ENCODE measurements at places on chromosomes 13 and 19.

DNA sequence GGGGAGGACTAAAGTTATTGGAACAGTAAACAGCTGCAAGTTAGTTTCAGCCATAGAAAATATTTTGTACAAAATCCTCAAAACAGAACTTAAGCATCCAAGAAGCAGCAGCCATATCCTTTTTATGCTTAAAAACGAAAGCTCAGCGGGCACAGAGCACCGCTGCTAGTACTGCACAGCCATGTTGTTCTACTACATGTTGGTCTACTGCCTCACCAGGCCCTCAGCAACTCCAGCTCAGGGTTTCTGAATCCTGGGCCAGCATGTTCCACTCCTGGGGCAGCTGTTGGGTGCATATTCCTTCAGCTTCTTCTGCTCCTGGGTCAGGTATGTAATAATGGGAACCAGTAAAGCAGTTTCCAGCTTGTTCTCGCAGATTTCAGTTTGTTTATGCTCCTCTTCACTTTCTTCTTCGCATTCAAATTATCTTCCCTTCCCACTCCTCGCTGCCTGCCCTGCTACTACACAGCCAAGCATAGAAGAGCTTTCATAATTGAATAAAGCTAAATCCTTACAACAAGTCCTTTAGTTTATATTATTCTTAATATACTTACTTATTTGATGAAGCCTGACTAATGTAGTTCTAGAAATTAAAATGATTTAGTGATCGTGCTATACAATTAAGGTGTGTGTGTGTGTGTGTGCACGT lies 820.5 kb upstream of the ATXN8OS start:
- DNase-seq, result peak; percentile 9

GRCh38 chr19:19119325-19120237 lies 18.7 kb downstream of the TMEM161A start:
- DNase-seq, result no peak

- DNase-seq, result peak; percentile 14
These were observed 394.3 kb downstream of the FOXO1 start for GRCh38 chr13:40271931-40272775.

DNA sequence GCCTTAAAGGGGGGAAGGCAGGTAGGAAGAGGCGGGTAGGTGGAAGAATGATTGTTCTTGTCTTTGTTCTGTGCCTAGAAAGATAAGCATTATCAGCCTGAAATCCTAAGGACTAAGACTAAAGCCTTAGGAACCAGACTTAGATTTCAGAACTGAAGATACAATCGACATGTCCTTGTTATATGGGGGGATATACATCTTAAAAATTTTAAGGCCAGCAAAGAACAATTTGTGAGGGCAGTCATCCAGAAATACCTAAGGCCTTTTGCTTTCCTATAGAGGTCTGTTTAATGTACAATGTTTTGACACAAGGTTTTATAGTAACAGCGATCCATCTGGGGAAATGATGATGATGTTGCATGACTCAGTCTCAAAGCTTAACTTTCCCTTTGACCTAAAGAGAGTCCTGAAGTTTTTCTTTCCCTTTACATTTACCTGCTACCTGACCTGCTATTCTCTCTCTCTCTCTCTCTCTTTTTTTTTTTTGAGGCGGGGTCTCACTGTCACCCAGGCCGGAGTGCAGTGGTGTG lies 20.2 kb upstream of the CEACAM6 start:
- DNase-seq, result no peak

DNA sequence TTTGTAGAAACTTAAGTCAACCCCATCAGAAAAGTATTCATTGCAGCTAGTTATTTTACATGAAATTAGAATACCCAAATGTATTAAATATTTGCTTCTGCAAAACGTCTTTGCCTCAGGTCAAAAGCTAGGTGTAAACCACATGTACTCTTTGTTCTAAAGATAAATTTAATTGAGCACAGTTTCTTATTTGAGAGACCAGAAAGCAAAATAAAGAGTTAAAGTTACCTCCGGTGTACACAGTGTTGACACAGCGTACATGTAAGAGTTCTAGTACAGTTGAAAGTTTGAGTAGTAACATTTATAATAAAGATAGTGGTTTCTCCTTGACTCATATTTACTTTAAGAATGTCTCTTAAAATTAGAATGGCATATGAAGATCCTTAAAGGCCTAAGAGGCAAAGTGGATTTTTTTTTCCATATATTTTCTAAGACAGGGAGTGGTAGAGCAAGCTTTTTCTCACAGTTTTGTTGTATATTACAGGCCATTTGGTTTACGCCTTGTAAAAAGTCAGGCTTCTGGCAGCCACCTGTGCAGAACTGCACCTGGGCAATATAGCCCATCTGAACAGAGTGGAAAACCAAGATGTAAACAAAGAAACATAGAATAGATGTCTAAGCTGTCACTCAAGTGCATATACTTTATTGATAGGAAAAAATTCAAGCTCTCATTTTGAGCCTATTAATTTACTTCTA lies 2.9 kb downstream of the LRCH1 start:
- no peak for DNase-seq

DNA sequence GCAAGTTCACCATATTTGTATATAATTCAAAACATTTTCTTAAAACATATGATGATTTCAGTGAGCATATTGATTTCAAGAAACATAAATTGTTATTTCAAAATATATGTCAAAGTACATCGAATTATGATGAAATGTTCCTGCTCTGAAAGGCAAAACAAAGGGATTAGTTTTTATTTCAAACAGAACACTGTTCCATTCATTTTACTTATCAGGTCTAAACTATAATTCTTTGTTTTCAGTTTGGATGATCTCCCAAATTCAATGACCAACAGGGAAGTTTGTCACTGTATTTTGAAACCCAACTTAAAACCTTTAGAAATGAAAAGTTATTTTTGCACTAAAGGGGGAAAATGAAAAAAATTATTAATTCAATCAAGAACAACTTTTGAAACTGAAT lies 610.2 kb downstream of the SLITRK1 start:
- no peak for DNase-seq

GRCh38 chr13:76874479-76874878 lies 11.7 kb downstream of the KCTD12 start:
- no peak for DNase-seq

GRCh38 chr13:57409656-57410055 lies 221.9 kb upstream of the PCDH17 start:
- no peak for DNase-seq

- DNase-seq, result no peak
These were observed 31.0 kb downstream of the CILP2 start for GRCh38 chr19:19568802-19569756.

- DNase-seq, result no peak
These were observed 551.2 kb downstream of the EFNB2 start for GRCh38 chr13:105984236-105984635.

DNA sequence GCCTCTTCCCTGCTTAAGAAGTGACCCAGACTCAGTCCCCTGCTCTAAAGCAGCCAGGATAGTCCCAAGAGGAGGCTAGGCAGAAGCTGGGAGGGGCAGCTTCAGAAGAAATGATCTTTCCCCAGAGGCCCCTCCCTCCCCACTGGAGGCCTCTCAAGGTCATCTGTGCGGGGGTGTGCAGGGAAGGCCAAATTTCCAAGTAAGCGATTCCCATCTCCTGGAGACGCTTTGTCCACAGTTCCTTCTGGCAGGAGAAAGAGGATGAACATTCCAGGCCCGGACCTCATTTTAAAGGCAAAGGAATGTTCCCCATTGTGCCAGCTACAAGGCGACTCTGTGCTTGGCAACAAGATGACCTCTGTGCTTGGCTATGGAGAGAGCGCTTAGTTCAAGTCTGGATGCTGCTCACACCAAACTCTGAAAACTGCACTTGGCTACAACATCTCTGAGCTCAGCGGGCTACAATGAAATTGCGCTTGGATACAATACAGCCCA lies 23.5 kb downstream of the COL5A3 start:
- DNase-seq, result no peak

DNA sequence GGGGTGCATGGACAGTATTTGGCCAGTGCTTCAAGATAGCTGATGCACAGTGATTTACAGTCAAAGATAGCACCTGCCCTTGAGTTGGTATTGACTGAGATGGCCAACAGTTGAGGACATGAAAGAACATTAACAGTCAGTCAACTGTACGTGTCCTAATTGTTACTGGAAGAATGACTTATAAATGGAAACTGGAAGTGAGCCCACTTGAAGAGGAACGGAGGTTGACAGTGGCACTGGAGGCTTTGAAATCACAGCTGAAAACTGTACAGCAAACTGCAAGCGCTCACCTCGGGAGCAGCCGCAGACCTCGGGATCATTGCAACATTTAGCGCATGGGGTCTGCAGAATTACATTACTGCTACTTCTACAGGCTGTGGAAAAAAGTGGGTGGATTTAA lies 77.1 kb downstream of the GGACT start:
- no peak for DNase-seq

DNA sequence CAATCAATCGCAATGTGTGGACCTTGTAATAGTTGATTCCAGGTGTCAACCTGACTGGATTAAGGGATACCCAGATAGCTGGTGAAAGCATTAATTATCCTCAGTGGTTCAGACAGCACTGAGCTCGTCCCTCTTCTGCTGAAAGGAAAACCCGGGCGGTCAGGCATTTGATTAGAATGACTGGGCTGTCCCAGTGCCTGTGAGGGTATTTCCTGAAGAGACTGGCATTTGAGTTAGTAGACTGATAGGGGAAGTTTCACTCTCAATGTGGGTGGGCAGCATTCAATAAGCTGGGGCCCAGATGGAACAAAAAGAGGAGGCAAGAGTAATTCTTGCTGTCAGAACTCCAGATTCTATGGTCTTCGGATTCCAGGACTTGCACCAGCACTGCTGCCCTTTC lies 31.9 kb downstream of the KPNA3 start:
- DNase-seq, result no peak

GRCh38 chr13:32642858-32643257 lies 56.6 kb downstream of the PDS5B start:
- no peak for DNase-seq

DNA sequence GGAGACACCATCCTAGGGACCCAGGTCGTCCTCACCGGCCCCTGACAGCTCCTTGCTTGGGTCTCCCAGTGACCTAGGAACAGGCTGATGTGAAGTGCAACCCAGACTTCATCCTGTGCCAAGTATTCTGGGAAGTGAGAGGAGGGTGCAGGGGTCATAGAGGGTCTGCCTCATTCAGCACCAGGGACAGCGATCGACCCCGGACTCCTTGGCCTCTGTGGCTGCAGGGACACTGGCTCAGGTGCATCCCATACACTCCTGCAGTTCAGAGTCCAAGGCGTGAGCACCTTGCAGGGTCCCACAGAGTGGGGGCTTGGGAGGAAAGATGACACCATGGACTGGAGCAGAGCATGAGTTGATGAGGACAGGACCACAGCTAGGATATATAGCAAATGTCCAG lies 10.0 kb upstream of the OR10H2 start:
- no peak for DNase-seq

DNA sequence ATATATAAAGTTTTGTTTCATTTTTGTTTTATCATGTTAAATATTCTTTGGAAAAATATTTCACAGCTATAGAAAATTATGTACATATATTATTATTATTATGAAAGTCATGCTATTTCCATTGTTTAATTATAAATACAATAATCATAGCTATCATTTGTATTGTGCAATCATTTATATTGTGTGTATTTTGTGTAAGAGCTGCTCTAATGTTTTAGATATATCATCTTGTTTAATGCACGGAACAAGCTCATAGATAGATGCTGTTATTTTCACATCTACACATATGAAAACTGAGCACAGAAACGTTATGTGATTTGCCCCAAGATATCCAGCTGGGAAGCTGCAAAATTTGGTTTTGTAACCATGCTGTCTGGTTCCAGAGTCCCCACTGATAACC lies 111.6 kb downstream of the GPC5 start:
- no peak for DNase-seq

DNA sequence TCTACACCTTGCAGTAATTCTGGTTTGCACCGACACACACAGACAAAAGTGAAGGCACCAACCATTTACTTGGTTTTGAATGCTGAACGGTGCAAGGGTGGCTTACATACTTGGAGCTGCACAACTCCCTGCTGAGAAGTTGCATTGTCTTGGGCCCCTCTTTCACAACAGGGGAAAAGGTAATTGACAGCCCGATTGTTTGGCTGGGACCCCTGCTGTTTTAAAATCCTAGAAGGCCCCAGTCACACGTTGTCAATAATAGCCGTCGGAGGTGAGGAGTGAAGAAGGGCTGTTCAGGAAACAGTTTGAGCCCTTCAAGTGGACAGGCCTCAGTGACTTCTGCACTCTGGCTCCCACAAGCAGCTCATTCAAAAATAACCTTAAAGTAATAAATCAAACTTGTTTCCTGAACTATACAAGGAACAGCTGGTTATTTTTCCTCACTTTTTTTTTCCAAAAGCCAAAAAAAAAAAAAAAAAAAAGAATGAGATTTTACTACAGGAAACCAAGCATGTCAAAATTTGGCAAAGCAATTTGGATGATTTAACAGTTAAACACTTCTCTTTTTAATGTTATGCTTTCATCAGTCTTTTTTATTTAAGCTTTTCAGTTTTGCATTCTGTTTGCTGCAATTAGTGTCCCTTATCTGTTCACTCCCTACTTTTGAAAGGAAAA lies 19.0 kb upstream of the SPRY2 start:
- no peak for DNase-seq

GRCh38 chr19:3343619-3344502 lies 22.5 kb upstream of the NFIC start:
- DNase-seq, result peak; percentile 95

DNA sequence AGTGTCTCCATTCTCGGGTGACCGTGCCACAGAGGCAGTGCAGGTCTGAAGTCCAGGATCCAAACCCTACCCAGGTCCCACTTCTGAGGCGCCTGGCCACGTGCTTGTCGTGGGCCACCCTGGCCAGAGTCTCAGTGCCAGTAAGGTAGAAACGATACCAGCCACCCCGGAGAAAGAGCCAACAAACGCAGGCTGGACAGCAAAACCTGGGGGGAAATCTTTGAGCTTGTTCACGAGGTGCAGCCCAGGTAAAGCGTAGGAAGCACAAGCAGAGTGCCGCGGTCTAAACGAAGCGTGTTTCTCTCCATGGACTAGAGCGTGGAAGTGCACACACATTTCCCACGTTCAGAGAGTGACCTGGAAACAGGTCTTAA lies 95.6 kb downstream of the ATP11A start:
- no peak for DNase-seq

DNA sequence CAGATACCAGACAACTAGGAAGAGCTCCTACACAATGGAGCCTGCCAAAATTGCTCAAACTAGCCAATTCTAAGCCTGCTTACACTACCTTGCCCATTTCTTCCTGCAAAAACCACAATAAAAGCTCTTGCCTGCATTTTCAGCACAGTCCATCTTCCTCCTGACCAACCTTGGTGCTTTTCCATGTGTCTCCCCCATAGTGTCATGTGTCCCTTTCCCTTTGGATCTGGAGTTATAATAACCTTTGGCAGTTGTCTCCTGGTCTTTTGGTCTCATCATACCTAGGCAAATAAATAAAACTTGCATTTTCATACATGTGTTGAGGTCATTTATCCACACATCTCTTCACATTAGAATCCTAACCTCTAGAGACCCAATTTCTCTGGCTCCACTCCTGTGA lies 203.1 kb upstream of the TRPC4 start:
- no peak for DNase-seq

GRCh38 chr19:10219678-10220077 lies 11.5 kb downstream of the S1PR2 start:
- no peak for DNase-seq

DNA sequence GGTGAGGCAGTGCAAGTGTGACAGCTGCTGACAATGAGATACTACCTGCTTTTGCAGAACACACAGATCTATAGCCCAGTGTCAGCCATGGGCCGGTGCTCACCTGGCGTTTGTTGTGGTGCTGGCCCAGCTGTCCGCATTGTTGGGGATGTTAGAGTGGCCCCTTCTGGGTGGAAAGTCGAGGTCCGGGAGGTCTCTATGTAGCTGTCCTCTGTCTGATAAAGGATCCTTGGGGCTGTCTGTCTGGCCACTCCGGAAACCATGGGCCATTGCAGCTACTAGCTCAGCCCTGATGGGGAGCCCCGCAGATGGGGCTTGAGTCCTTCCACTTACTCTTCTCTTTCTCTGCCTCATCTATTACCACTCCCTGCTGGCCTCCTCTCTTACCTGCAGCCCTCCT lies 181.5 kb upstream of the TSHZ3 start:
- DNase-seq, result no peak
